ENCODE measurements at places on chromosomes 12 and 14.
A peak's percentile ranks its signal among the peaks of the same experiment; 100 is the strongest.

GRCh38 chr12:126512916-126513913 is 1448.0 kb downstream of the AACS start:
- no peak for DNase-seq

- DNase-seq = no peak
These were observed 18.5 kb upstream of the ANO2 start for GRCh38 chr12:5963515-5963914.

DNA sequence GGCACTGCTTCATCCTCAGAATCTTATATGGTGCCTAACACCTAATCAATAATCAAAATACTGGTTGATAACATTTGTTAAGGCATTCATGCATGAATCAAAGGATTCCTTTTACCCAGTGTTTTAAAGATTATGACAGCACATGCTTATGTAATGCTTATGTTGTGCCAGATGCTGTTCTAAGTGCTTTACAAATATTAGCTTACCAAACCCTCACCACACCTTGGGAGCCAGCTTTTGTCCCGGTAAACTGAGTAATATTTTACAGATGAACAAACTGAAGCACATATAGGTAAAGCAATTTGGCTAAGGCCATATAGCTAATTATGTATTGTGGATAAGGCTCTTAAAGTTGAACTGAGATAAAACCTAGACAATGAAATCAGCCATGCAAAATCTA is 209.2 kb downstream of the ALX1 start:
- no peak for DNase-seq

DNA sequence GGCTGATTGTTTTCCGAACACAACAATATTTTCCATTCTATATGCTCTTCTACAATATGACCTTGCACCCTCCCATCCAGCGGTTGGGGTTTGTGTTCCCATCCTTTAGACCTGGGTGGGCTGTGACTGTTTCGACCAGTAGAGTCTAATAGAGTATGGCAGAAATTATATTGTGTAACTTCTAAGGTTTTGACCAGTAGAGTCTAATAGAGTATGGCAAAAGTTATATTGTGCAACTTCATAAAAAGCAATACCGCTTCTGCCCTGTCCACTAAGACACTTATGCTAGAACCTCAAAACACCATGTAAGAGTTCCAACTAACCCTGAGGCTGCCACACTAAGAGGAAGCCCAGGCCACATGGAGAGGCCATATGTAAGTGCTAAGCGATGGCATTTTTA is 719.7 kb upstream of the TBX3 start:
- DNase-seq = no peak

GRCh38 chr14:55450539-55450938 is 10.1 kb upstream of the TBPL2 start:
- no peak for DNase-seq

- no peak for DNase-seq
These were observed 1.1 kb downstream of the HOXC4 start for GRCh38 chr12:54054742-54055194.

GRCh38 chr12:56014205-56014604 is 6.6 kb upstream of the IKZF4 start:
- DNase-seq = no peak

GRCh38 chr14:55600784-55601561 is 21.0 kb downstream of the KTN1 start:
- DNase-seq = no peak

- no peak for DNase-seq
These were observed 19.0 kb downstream of the C12orf71 start for GRCh38 chr12:27063250-27063851.

DNA sequence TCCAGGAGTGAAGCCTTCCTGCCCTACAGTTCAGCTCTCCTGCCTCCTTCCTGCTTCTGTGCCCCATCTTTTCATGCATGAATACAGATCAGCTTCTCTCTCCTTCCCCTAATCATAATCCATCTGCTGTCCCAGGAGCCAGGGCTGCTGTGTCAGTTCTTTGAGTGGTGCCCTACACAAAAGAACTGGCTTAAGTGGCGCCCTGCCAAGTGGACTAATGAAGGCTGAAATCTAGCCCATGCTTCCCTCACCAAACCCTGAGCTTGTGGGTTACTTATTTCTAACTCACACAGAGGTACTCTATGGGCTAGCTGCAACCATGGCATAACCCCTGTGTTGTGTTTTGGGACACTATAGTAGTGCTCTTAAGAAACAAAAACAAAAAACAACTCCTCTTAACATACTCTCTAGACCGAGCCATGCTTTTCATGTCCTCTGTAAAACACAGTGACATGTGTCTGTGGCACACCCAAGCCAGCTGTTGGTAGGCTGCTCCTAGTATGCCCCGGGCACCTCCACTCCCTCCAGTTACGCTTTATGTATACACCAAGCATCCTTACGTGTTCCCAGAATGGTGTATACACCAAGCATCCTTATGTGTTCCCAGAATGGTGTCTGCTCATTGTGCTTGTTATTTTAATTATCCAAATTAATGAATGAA is 19.3 kb upstream of the ETV6 start:
- DNase-seq = no peak

DNA sequence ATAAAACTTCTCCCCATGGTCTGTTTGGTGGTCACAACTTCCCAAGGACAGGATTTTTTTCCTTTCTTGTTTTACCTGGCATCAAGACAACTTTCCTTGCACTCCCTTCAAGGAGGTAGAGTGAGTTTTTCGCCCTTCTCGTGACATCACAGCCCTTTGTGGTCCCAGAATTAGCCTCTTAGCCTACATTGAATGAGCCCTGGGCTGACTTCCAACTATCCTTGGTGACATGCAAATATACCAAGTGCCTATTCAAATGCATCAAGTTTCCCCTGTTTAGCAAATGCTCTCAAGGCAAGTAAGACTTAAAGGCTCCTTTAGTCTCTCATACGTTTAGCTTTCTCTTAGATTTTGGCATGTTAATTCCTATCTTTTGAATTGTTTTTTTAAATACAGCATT is 36.6 kb downstream of the TC2N start:
- no peak for DNase-seq

DNA sequence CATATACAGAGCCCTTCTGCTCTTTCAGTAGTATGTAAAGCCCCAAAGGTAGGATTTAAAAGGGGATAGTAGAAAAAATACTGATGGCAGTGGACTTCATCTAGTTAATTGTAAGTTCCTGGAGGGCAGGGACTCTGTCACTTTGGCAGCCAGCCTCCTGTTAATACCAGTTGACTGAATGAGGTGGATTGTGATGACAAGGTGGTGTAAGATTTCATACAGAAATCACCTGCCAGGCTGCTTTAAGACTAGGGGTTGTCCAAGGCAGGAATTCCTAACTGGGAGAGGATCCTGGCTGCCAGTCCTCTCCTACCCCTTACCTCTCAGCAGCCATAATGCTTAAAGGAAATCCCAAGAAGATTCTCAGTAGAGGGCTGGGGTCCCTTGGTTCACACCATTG is 7.3 kb downstream of the DYRK2 start:
- DNase-seq = no peak

- no peak for DNase-seq
These were observed 204.5 kb downstream of the SLC15A4 start for GRCh38 chr12:128619263-128619662.

- DNase-seq = no peak
These were observed 855.3 kb upstream of the FLRT2 start for GRCh38 chr14:84674636-84675035.

GRCh38 chr12:28457785-28458184 is 267.5 kb downstream of the CCDC91 start:
- no peak for DNase-seq

- no peak for DNase-seq
These were observed 17.3 kb upstream of the KRT86 start for GRCh38 chr12:52257074-52257551.

GRCh38 chr12:53184828-53185227 is 4.1 kb upstream of the CSAD start:
- no peak for DNase-seq

- DNase-seq = no peak
These were observed 431.8 kb downstream of the DPF3 start for GRCh38 chr14:72462056-72462455.

DNA sequence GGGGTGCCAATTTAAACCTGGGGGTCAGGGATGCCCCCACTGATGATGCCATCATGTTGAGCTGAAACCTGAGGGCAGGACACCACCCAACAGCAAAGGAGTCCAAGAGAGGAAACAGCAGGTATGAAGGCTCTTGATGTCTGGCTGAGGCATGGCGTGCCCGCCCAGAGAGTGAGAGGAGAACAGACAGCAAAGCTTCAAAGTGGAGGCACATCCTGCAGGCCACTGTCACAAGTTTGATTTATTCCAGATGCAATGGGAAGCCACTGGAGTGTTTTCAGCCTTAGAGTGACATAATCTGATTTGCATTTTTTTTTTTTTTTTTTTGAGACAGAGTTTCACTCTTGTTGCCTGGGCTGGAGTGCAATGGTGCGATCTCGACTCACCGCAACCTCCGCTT is 34.8 kb downstream of the IRF2BPL start:
- DNase-seq = no peak

GRCh38 chr12:52829986-52830770 is 3.9 kb downstream of the KRT79 start:
- DNase-seq = no peak

DNA sequence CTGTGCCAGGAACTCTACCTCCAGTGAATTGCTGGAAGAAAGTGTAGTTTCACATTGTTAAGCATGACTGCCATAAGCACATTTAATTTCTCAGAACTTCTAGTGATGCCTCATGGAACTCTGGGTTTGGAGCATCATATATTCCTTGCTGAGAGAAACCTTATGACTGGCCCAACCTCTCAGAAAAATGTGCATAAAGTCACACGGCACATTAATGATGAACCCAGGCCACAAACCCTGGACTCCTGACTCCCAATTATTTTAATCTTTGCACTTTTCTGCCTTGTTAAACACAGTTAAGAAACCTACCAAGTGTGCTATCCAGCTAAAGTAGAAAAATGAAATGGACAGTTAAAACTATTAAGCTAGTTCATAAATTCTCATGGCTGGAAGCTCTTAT is 5.6 kb downstream of the TCP11L2 start:
- DNase-seq = no peak

DNA sequence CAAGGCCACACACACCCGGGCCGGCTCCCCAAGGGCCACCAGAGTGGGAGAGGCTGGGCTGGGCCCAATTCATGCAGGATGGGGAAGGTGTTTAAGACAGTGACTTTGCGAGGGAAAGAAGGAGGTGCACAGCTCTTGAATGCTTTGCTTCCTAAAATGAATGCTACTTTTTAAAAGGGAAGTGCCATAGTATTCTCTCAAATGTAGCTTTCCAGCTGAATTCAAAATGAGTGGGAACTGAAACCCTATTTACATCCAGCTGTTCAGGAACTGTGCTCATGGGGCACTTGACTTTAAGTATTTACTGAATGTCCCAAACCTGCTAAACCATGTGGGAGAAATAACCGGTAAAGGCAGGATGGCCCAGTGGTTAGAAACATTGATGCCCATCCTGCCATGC is 7.6 kb downstream of the ITPK1 start:
- DNase-seq = no peak

DNA sequence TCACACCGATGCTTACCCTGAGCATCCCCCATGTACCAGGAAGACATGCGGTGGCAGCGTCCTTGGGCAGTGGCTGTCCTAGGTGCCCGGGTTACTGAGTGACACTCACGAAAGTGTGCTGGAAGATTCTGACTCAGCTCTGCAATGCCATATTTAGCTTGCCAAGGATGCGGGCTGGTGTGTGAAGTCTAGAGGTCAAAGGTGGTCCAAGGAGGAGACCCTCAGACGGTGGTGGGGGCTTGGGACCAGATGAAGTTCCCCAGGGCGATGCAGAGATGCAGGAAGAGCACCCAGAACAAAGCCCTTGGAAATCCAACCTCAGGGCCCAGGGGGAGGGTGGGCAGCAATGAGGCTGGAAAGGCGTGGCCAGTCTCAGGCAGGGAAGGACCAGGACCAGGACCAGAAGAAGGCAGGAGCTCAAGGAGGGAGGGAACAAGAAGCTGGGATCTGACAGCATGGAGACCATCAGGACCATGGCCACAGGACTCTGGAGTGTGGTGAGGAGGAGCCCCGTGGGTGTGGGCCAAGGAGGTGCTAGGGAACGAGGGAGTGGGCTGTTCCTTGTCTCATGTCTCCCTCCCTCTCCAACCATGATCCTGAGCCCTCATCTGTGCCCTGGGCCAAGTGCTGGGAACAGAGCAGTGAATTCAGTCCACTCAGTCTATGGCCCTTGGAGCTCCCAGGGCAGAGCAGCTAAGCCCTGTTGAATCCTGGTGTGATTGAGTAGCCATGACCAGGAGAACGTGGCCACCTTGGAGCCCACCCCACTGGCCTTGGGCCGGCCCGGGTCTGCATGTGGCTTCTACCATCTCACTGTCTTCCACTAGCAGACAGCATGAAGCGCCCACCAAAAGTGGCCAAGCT is 310.1 kb upstream of the DIO3 start:
- DNase-seq = no peak

DNA sequence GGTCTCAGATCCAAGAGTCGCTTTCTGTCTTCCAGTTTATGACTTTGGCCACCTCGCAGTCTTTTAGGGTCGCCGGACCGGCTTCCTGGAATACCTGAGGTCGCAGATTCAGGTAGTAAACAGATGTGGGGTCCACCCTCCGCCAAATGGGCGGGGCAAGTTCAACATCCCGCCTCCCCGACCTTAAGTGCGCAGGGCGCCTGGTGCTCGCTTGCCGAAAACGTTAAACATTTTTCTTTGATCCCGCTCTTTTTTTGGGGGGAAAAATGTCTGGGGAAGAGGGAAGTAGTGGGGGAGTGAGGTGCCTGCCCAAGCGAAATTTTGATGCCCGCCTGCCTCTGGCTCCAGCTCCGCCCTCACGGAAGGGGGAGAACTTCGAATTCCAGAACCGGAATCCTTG is 73.9 kb upstream of the TBX5 start:
- no peak for DNase-seq

- no peak for DNase-seq
These were observed 142.5 kb downstream of the SAMD4A start for GRCh38 chr14:54709444-54709843.

- no peak for DNase-seq
These were observed 80.8 kb downstream of the MYRFL start for GRCh38 chr12:69905801-69906200.

DNA sequence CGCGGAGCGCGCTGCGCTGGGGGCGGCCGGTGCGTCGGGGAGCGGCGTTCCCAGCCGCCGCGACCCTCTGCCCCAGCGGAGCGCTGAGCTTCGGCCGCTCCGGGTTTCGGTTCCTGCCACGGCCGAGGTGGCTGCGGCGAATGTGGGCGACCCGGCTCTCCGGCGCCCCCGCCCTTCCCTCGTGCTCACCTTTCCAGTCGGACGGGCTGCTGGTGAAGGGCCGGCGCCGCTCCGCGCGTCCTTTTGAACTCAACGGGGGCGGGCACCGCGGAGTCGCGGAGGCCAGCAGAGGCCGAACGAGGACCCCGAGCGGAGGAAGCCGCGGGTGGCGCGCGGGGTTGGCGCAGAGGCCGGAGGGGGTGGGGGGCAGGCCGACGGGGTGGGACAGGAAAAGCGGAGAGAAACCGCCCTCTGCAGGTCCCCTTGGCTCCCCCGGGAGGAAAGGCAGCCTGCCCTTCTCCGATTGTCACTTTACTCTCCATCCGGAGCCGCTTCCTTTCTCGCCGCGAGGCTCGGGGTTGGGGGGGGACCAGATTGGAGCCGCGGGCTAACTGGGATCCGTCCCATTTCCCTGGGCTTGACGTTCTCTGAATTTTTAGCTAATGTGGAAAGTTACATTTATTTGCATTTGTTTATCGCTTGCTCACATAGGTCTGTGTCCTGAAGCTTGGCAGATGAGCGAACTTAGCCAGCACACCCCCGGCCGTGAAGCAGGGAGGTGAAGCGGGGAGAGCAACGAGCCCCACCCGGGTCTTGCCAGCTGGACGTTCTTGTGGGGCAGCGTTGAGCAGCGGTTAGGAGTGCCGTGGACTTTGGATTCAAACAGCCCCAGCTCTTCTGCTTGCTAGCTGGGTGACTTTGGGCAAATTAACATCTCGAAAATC is at the start of gene SMAGP:
SMAGP (minus strand) TSS at position 349 of the 884 bp plus-strand sequence. CDS start 1,137 bp downstream, outside the sequence.
- peak; percentile 25 for DNase-seq
